ENCODE measurements at places on chromosomes 16 and 17.
A peak's percentile ranks its signal among the peaks of the same experiment; 100 is the strongest.

DNA sequence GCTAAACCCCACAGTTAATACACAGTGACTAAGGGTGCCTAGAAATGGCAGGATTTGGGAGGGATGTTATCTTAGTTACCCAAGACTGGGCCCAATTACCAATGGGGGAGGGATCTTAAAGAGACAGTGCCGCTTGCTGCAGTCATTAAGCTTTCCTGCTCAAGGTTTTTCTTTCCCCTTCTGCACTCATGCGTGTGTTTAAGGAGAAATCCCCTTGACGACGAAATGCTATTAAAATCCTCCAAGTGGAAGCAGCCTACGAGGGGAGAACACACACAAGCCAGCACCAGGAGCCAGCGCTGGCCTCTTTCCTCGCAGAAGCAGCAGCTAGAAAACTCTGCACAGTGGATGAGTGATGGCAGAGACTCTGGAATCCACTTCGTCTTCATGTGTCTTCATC is 22.0 kb downstream of the SALL1 start:
- DNase-seq = no peak

DNA sequence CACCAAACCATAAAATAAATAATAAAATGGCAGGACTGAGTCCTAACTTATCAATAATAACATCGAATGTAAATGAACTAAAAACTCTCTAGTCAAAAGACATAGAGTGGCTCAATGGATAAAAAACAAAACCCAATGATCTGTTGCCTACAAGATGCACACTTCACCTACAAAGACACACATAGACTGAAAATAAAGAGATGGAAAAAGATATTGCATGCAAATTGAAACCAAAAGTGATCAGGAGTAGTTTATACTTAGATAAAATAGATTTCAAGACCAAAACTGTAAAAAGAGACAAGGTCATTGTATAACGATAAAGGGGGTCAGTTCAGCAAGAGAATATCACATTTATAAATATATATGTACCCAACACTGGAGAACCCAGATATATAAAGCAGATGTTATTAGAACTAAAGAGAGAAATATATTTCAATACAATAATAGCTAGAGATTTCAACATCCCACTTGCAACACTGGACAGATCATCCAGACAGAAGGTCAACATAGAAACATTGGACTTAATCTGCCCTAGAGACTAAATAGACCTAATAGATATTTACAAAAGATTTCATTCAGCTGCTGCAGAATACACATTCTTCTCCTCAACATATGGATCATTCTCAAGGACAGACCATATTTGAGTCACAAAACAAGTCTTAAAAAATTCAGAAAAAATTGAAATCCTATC is 29.8 kb downstream of the SLC47A2 start:
- no peak for DNase-seq

- DNase-seq = no peak
These were observed 29.4 kb downstream of the SLC12A3 start for GRCh38 chr16:56894331-56894917.

GRCh38 chr16:5865236-5865635 is 767.6 kb upstream of the EEF2KMT start:
- no peak for DNase-seq

- peak; percentile 11 for DNase-seq
These were observed 219.9 kb downstream of the ENGASE start for GRCh38 chr17:79294459-79295071.

- DNase-seq = peak; percentile 85
These were observed at the start of gene ROGDI for GRCh38 chr16:4801962-4802658. TSS of gene ROGDI (minus strand) at chr16:4802633. CDS start at chr16:4802571, 62 bp downstream.

DNA sequence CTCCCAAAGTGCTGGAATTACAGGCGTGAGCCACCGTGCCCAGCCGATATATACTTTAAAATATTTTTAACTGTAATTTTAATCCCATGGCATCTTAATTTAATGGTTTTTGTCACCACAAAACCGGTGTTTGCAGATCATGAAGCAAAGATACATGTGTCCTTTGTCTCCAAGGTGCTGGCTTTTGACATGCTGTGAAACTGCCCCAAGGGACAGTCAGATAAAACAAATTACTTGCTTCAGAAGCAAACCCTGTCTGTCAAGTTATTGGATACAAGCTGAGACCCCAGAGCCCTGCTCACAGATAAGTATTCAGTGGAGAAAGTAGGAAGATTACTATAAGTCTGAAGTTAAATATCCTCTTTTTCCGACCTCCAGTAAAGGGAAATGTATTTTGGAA is 39.8 kb downstream of the ARL4D start:
- no peak for DNase-seq

DNA sequence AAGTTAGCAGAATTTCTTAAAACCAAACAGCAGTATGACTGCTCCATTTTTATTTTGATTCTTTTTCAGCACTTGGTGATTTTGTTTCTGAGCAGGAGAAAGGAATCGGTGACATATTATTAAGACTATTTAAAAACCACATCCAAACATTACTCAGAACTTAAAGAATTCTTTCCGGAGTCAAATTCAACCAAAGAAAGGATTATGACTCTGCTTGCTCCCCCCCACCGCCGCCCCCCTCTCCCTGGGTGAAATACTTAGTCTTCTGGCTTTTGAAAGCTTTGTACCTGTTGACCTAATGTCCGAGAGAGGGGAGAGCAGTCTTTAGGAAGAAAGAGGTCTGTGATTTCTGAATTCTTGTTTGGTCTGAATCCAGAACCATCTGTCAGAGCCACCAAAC is 17.9 kb upstream of the COL1A1 start:
- DNase-seq = no peak

DNA sequence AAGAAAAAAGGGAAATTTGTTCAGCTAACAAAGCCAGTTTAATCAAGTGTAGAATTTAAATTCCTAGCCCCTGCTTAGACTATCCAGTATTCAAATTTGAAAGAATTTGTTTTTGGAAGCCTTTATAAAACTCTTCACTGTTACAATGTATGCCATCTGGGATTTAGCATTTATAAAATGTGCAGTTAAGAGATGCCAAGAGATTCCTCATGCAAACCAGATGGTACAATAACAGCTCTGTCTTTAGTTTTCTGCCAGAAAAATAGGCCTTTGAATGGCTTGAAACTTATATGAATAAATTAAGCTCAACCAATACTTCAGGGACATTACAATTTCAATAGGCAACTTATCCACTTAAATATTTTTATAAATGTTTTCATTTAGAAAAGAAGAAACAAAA is 6.8 kb upstream of the ANKS4B start:
- no peak for DNase-seq

GRCh38 chr17:80941743-80942422 is 49.8 kb upstream of the CHMP6 start:
- no peak for DNase-seq

- no peak for DNase-seq
These were observed 51.7 kb upstream of the ALDH3A1 start for GRCh38 chr17:19799796-19800195.

DNA sequence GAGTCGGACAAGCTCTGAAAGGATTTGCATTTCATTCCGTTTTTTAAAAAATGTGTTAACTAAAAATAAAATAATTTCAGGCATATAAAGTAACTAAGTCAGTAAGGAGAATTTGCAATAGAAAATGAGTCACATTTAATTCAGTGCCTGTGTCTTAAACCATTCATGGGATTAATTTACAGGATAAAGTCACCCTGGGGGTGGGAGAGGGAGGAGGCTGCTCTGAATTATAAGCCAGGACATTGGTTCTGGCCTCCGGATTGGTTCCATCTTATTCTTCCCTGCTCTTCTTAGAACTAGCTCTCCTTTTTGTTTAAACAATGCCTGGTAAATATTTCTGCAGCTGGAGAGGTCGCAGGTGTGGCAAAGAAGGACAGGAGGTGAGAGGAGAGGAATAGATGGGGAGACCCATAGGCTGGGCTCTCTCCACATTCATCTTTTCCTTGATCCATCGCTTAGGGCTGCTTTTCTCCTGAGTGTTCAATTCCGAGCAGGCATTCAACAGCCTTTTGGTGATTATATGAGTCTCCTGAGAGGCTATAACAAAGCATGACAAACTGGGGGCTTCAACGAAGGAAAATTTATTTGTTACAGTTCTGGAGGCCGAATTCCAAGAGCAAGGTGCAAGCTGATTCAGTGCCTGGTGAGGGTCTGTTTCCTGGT is 319.2 kb downstream of the PHKB start:
- no peak for DNase-seq

DNA sequence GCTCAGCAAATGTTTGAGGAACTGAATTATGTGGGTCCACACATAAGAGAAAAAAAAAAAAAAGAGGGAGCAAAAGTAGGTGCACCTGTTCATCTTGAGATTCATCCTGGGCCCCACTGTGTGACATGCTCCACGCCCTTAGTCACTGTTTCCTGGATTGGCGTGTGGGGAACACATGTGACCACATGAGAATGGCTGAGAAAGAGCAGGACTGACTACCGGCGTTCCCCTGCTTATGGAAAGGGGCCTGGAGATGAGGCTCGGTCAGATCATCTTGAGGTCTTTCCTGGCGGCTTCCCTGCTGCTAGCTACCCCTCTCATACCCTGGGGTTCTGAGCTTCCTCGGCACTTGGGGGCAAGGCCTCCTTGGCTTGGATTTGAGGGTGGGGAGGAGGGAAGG is 3.9 kb downstream of the DEXI start:
- peak; percentile 30 for DNase-seq

DNA sequence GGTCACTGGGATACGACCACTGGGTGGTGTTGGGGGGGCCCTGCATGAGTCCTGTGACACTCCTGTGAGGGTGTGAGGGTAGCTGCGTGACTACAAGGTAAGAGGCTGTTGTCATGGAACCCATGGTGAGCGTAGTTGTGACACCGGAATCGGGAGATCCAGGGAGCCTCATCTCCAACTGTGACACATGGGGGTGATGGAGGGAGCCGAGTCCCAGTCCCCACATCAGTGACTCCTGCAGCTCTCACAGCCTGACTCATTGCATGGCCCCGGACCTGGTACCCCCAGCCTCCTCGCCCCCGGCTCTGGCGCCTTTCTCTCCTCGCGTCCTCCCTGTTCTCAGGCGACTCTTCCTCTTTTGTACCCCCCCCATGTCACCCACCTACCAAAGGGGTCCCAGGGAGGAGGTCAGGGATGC is 14.2 kb downstream of the CDH16 start:
- DNase-seq = no peak

GRCh38 chr17:9389111-9389527 is 186.5 kb downstream of the STX8 start:
- DNase-seq = no peak

GRCh38 chr16:2711370-2712062 is 8.5 kb downstream of the PRSS27 start:
- no peak for DNase-seq

DNA sequence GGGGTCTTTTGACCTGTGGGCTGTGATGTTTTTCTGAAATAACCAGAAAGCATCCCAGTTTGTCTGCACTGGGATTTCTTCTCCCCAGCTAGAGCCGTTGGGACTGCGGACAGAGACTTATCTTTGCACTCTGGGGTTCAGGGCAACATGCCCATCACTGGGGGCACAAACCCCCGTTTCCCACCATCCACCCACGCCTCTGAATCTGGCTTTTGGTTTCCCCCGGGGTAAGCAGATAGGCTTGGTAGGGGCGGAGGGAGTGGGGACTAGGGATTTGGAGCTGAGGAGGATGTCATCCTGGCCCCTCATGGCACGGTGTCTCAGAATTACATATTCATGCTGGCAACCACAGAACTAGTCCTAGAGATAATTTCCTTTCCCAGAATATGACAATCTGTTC is 68.6 kb downstream of the CCDC182 start:
- DNase-seq = no peak

DNA sequence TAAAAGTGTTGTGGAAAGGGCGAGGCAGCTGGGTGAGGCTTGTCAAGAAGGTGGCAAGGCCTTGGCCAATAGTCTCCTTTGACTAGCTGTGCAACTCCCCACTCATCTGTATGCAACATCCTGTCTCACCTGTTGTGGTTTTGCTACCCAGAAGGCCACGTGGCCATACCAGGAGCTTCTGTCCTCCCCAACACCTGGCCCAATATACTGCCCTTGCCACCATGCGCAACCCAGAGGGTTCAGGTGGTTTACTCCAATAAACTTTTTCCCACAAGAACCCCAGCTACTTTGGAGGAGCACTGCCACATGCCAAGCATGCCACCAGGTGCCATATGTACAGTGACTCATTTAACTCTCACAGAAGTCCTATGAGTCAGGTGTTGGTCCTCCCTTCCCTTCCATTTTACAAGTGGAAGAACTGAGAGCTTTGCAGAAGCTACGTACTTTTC is 10.2 kb downstream of the MYO19 start:
- DNase-seq = no peak

- DNase-seq = no peak
These were observed 1.4 kb downstream of the GCSH start for GRCh38 chr16:81094771-81095251.

- DNase-seq = no peak
These were observed 30.2 kb upstream of the CPPED1 start for GRCh38 chr16:12833926-12834325.

GRCh38 chr17:52030052-52030451 is 128.5 kb downstream of the CA10 start:
- no peak for DNase-seq

- peak; percentile 9 for DNase-seq
These were observed 12.3 kb downstream of the ADORA2B start for GRCh38 chr17:15957206-15957605.

GRCh38 chr17:63295288-63295687 is 150.8 kb downstream of the CYB561 start:
- no peak for DNase-seq

DNA sequence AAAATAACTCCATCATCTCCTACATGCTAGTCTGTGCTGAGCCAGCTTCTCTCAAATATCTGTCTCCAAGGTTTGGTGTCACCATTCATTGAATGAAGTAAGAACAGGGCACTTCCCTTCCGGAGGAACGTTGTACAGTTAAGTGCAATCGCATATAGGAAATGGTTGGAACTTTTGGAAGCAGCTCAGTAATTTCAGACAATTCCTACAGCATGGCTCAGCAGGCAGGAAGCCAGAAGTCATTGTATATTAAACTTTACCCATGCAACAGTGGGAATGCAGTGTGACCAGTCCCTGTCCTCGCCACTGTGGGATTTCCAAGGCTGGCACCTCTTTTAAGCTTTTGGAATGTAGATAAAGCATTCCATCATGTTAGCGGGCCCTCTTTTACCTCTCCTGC is 51.1 kb upstream of the MYH2 start:
- DNase-seq = no peak

DNA sequence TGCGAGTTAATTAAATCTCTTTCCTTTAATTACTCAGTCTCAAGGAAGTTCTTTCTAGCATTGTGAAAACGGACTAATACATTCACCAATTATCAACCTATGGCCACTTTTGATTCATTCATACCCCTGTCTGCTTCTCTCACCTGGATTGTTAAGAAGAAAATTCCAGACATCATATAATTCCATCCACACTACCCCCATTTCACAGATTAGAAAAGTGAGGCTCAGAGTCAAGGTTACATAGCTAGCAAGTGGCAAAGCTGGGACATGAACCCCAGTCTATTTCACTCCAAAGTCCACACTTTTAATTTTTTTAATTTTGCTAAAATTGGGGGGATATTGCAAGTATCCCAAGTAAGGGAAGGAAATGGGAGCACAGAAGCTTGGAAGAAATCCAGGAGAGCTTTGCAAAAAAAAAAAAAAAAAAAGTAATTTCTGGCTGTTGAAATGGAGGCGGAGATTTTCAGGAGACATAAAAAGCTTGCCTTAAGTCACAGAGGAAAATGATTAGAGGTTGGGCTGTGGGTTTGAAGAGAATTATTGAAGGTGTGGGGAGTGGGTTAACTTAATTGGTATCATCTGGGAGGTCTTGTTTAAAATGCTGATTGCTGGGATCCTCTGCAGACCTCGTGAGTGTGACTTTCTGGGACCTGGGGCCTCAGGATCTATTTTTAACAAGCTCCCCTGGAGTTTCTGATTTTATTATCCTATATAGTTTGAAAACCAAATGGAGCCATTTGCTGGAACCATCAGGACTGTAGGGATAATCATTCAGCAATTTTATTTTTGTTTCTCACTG is 42.3 kb upstream of the ZKSCAN2 start:
- no peak for DNase-seq
